ENCODE measurements at places on chromosomes 2 and 18. TPM values are rescaled to one million over a fixed set of nuclear protein-coding genes. Genes with fewer than 3 reads are reported as not detected.

Gene IL1F10
- not detected for total RNA-seq

Gene ANKRD30BL
- total RNA-seq = not detected

Gene EFEMP1
- 44.5 TPM for total RNA-seq

Gene GDF7
- total RNA-seq = not detected

Gene ATP5MC3
- 300 TPM for total RNA-seq

Measured in HFFc6 (cell line).